ENCODE measurements at places on chromosomes 13 and 19.
A peak's percentile ranks its signal among the peaks of the same experiment; 100 is the strongest.

GRCh38 chr19:58279042-58279924 lies 528 bp downstream of the ZNF8 start:
- peak; percentile 98 for DNase-seq

DNA sequence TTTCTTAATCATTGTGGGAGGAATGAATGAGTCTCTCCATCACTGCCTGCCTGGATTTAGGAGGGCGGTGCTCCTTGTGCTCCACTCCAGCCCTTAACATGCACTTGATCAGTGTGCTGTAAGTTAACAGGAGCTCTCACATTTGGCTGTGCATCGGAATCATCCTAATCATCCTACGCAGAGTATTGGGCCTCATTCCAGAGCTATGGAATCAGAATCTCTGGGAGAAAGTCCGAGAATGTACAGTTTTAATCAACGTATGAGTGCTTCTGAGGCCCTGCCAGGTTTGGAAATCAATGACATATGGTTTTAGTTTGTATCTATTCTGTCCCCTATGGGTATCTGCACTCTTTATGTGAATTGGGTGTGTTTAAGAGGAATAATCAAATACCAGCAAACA lies 34.9 kb upstream of the DCLK1 start:
- DNase-seq: no peak

DNA sequence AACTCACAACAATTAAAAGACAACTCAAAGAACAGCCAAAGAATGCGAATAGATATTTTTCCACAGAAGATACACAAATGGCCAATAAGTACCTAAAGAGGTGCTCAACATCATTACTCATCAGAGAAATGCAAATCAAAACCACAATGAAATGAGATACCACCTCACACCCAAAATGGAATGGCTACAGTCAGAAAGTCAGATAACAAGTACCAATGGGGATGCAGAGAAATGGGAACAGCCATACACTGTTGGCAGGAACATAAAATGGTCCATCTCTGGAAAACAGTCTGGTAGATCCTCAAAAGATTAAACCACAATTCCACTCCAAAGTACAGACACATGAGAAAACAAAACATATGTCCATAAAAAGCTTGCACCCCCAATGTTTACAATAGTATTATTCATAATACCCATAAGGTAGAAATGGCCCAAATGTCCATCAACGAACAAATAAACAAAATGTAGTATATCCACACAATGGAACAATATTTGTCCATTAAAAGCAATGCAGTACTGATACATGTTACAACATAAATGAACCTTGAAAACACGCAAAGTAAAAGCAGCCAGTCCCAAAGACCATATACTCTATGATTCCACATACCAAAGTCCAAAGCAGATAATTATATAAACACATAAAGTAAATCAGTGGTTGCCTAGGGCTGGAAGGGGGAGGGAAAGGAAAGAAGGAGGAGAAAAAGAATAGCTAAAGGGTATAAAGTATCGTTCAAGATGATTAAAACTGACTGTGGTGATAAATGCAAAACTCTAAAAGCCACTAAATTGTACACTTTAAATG lies 19.6 kb downstream of the USP12 start:
- DNase-seq: peak; percentile 33

DNA sequence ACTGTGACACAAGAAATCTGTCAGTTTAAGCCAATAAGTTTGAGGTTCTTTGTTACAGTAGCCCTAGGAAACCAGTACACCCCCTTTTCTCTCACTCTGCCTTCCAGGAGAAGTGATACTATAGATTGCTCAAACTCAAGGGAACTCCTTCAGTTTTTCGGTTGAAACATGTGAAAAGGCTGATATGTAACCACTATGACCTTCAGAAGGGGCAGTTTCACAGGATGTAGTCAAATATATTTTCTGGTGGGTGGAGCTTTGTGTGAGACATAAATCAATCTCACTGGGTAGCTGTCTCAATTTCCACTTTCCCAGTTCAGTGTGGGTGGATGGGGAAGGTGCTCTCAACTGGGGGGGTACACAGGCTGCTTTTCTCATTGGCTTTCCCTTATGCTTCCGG lies 41.7 kb downstream of the HTR2A start:
- no peak for DNase-seq

DNA sequence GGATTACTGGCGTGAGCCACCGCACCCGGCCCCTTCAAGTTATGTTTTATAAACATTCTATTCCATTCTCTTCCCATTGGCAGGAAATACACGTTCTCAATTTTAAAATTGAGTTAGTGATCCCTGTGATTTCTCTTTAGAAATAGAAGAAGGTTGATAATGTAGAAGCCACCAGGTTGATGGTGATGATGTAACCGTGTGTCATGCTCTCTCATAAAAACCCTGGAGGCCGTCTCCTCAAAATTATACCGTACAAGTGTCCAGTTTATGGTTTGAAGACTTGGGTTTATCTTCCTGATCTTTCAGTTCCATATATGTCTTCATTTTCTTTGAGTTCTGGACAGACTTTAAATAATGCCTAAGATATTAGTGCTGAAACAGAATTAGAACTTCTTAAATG lies 32.2 kb downstream of the COG3 start:
- no peak for DNase-seq

GRCh38 chr13:24922387-24922744 lies 158.4 kb downstream of the RNF17 start:
- DNase-seq: peak; percentile 27

DNA sequence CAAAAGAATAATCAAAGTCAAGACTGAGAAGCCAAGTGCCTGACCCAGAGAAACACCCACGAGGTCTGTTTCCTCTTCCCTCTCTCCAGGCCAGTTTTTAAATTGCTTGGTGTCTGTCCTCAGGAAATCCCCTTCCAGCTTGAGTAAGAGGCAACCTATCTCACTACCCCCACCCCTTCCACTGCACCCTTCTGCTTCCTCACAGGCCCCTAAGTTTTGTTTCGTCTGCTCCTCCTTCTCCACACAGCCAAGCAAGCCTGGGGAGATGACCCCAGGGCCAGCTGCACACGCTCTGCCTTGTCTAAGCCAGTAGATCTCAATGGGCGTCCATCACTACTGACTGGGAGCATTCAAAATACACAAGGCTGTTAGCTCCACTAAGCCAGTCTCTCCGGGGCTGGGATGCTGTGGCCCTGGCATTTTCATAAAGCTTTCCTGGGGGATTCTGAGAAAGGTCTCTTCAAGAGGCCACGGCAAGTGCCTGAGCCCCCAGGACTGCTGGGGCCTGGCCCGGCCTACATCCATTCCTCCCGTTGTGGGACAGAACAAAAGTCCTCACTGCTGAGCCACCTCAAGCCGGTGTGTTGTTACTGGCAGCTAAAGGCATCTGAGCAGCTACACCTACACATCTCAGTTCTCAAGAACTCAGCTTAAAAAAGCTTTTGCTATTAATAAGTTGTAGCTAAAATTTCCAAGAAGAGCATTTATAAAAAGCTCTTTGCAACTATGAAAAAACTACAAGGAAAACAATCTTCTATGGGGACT lies 14.9 kb upstream of the IL4I1 start:
- no peak for DNase-seq

GRCh38 chr13:89627996-89628395 lies 1719.5 kb upstream of the MIR17HG start:
- DNase-seq: no peak

GRCh38 chr19:40457953-40458596 lies 7.5 kb downstream of the BLVRB start:
- no peak for DNase-seq

- DNase-seq: peak; percentile 80
Observed at GRCh38 chr19:38683393-38684077, 36.1 kb downstream of the ACTN4 start.

GRCh38 chr19:13574933-13575332 lies 68.7 kb upstream of the CACNA1A start:
- peak; percentile 12 for DNase-seq

GRCh38 chr13:35697186-35697730 lies 220.8 kb upstream of the MAB21L1 start:
- no peak for DNase-seq

DNA sequence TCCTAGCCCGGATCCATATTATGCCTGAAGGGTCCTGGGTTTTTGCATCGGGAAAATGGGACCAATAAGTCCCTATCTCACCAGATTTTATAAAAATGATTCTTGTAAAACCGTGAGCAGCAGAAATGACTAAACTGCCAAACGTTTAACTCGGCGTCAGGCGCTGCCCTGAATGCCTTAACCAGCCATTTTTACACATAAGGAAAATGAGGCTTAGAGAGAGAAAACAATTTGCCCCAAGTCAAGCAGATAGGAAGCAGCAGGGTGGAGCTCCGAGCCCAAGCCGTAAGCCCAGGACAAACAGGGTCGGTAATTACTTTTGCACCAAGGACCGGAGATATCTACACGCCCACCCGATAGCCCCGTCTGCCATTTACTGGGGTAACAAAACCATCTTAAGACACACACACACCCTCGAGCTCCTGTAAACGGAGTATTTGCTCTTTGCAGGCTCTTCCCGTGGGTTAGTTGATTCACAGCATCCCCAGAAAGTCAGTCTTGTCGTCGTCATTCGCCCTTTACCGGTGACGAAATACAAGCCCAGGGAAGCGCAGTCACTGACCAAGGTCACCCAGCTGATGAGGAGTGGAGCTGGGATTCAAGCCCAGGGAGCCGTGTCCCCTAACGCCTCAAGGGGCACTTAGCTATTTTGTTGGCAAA lies 16.0 kb upstream of the MRI1 start:
- DNase-seq: peak; percentile 20

DNA sequence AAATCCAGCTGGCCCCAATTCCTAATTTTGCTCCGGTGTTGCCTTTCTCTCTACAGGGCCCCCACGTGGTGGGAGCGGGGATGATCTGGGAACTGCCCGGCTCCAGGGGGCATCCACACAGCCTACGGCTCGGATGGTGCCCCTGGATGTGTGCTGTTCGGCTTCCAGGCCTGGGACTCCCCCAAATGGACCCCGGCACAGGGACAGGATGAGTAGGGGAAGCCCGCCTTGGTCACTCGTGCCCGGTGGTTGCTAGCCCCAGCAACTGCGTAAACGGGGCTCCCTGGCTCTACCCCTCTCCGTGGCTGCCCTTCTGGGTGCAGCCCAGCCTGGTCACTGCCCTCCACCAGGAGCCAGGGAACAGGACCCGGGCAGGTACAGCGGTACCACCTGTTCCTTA lies 111.5 kb downstream of the TEX26 start:
- DNase-seq: no peak

- DNase-seq: peak; percentile 3
Observed at GRCh38 chr13:53206455-53206854, 177.8 kb downstream of the OLFM4 start.

DNA sequence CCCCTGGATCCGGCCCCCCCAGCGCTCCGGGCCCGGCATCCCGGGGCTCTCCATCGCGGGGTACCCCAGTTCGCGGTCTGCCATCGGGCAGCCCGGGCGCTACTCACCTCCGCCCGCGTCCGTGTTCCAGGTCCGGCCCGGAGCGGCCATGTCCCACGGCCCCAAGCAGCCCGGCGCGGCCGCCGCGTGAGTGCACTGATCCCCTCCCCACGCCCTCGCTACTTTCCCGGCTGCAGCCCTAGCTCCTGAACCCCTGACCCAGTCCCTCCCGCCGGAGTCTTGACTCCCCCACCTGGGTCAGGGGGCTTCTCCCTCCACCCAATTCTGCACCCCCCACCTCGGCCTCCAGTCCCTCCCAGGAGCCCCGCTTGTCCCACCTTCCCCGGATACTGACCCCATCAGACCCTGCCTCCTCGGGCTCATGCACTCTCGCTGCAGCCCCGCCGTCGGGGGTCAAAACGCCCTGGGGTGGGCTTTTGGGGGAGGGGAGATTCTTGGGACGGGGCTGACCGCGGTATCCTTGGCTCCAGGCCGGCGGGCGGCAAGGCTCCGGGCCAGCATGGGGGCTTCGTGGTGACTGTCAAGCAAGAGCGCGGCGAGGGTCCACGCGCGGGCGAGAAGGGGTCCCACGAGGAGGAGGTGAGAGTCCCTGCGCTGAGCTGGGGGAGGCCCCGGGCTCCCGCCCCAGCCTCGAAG lies 566 bp downstream of the HMG20B start:
- no peak for DNase-seq

GRCh38 chr13:73111331-73111730 lies 52.5 kb downstream of the KLF5 start:
- no peak for DNase-seq

Data from hematopoietic multipotent progenitor cell treated with erythropoietin and hydrocortisone succinate and interleukin-3 and kit ligand, for 8 days (in vitro differentiated cells).